ENCODE measurements at places on chromosomes 12 and 14.

- DNase-seq, result no peak
Observed at GRCh38 chr14:103121121-103121845, 2.0 kb upstream of the TNFAIP2 start.

DNA sequence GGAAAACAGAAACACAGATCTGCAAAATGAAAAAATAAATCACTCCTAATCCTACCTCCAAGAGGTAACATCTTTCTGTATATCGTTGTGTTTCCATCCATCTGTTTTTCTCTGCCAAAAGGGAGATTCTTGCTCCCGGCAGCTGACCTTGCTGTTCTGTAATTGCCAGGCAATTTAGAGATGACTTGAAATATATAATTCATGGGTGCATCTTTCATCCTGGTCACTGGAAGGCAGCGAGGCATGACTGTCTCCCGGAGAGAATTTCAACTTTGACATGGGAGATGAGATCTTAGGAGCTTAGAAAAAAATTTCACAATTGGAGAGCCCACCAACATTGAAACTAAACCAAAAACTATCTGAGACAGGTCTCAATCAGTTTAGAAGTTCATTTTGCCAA, 53.0 kb downstream of the WSCD2 start:
- no peak for DNase-seq

- no peak for DNase-seq
Observed at GRCh38 chr14:101711041-101711856, 50.3 kb upstream of the PPP2R5C start.

- no peak for DNase-seq
Observed at GRCh38 chr12:80268924-80269749, 169.8 kb downstream of the OTOGL start.

GRCh38 chr14:26959972-26960660, 362.3 kb upstream of the NOVA1 start:
- DNase-seq, result no peak

GRCh38 chr14:95911456-95911855, 34.8 kb downstream of the TUNAR start:
- no peak for DNase-seq
